ENCODE measurements at places on chromosomes 1 and 21. TPM values are rescaled to one million over a fixed set of nuclear protein-coding genes. Genes with fewer than 3 reads are reported as not detected.
A peak's percentile ranks its signal among the peaks of the same experiment; 100 is the strongest.

CD1C gene
- total RNA-seq, result 3.0 TPM

- no peak overlapping the region for H3K4me3 ChIP-seq
- peaks cover 11% of the 10 kb centered on the region for H3K27me3 ChIP-seq
- H3K4me1 ChIP-seq, result no peaks in the 10 kb centered on the region
- H3K27ac ChIP-seq, result no peak overlapping the region
- DNase-seq, result no peak
- no peaks in the 10 kb centered on the region for H3K36me3 ChIP-seq
These were observed 88.7 kb upstream of the SIM2 start for GRCh38 chr21:36610201-36610600.

AKNAD1 gene
- total RNA-seq, result 1.3 TPM

DNA sequence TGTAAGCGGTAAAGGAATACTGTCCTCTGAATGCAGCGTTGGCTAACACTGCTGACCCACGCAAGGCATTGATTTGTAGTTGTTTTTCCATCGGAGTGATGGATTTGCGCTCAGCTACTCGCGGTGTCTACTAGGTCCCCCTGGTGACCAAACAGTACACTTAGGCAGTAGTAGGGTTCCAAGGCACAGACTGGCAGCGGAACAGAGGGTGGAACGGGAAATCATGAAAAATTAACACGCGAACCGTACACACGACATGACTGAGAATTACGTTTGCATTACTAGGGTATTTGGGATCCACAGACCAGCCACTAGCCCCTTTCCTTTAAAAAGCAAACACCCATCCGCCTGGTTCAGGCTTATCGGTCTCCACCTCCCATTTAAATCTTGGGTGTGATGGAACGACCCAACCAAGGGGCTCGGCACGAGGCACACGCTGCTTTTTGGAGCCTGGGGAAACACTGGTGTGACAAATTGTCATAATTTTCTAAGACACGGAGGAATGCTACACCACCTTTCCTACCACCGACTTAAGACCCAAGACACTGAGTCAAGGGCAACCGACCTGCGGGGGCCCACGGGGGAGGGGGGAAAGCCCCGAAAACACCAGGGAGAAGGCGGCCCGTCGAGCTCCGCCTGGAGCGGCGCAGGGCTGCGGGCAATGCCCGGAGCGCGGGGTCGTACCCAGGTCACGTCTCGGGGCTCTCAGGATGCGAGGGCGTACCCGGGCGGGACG, 699 bp downstream of the DIPK1A start:
- no peaks in the 10 kb centered on the region for H3K27me3 ChIP-seq
- peak; percentile 50 for DNase-seq
- no peaks in the 10 kb centered on the region for H3K36me3 ChIP-seq
- peak overlapping the region; percentile 68 for H3K4me3 ChIP-seq
- H3K4me1 ChIP-seq, result peaks cover 17% of the 10 kb centered on the region

DNA sequence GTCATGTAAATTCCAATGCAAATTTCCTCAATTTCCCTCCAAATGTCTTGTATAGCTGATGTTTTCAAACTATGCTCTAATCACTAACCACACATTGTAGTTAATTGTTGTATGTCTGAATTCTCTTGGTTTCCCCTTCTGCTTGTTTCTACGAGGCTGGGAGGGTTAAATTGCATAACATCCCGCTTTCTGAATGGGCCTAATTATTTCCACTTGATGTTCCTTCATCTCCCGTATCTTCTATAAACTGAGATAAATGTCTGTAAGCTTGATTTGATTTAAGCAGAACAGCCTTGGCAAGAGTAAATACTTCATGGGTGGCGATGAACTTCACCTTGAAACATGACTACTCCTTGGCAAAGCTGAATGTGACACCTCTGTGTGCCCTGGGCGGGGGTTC, 72.2 kb downstream of the SERINC2 start:
- H3K4me3 ChIP-seq, result no peak overlapping the region
- no peak for DNase-seq
- no peaks in the 10 kb centered on the region for H3K36me3 ChIP-seq
- no peak overlapping the region for H3K27ac ChIP-seq

PCBP3 gene
- 4.5 TPM for total RNA-seq

SCAMP3 gene
- 70.2 TPM for total RNA-seq

- no peaks in the 10 kb centered on the region for H3K27me3 ChIP-seq
- H3K4me1 ChIP-seq, result peaks cover 16% of the 10 kb centered on the region
- H3K4me3 ChIP-seq, result no peak overlapping the region
- no peak for DNase-seq
These were observed 1.7 kb upstream of the GADD45A start for GRCh38 chr1:67683316-67683715.

Data from lower lobe of right lung (tissue), 2 donors.